GM20000 (cell line): ENCODE measurements at places on chromosomes 5 and 9.
A peak's percentile ranks its signal among the peaks of the same experiment; 100 is the strongest.

GRCh38 chr9:85079349-85079748, 409.8 kb downstream of the NTRK2 start:
- no peak for DNase-seq

DNA sequence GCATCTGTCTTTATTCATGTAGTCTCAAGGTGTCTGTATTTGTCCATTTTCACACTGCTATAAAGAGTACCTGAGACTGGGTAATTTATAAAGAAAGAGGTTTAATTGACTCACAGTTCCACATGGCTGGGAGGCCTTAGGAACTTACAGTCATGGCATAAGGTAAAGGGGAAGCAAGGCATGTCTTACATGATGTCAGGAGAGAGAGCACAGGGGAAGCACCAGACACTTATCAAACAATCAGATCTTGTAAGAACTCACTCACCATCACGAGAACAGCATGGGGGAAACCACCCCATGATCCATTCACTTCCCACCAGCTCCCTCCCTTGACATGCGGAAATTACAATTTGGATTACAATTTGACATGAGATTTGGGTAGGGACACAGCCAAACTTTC, 44.2 kb downstream of the NLN start:
- no peak for DNase-seq

DNA sequence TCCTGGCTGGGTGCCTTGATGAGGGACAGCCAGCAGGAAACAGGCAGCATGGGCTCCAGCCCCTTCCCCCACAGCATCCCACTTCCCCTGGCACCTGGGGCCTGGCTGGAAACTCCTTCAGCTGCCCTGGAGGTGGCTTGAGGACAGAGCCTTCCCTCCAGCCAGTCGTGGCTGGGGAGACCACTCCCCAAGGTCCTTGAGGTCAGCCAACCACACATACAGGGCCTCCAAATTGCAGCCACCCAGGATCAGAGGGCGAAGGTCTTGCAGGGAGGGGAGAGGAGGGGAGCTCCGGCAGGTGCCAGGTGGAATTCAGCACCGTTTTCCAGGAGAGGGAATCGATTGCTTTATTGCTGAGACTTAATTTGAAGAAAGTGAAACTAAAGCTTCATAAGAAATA, 280.4 kb downstream of the PBX3 start:
- no peak for DNase-seq

DNA sequence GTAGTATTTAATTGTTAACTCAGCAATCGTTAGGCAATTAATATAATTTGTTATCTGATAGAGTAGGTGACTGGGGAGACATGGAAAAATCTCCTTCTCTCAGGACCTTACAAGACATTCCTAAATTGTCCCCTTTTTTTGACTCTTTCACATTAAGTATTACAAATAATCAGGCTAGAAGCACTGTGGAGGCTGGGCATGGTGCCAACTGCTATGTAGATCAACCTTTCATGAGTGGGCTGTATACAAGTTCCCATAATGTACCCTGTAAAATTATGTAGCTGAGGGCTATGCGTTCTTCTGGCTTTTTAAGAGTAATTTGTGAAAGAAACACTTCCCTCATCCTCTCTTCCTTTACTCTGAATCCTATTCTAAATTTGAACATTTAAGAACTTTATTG, 140.2 kb downstream of the NFIB start:
- no peak for DNase-seq

DNA sequence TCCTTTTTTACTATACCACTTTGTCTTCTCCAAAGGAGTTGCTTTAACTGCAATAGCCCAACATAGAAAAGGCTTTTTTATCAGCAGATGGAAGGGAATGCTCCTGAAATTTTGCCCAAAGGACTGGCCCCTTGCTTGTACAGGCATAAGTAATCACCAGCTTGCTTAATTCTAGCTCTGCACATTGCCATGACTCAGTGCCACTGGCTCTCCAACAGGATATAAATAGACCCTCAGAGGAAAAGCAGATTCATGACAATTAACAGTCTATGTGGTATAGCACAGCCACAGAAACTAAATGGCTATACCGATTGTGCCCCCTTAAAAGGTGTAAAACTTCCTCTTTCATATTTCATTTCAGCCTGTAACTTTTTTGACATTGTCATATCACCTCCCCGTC, 227.0 kb downstream of the ZNF608 start:
- no peak for DNase-seq

GRCh38 chr9:98536542-98537173, 172.1 kb downstream of the GABBR2 start:
- DNase-seq = peak; percentile 45

DNA sequence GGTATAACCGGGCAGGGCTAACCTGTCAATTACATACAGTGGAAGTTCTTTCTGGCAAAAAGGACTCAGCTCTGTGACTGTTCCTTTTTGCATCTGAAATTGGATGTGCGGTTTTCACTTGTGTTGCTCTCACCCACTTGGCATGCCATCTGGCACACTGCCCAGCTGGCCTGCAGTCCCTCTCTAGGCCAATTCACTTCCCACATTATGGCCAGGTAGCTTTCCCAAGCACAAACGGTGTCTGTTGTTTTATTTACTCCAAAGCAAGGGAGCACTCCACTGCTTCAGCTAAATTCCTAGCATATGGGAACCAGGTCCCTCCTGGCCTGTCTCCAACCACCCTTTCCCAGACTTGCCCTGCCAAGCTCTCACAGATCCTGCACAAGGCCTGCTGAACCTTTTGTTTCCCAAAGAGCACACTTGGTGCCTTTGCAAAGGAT, 132.5 kb downstream of the SEMA6A start:
- no peak for DNase-seq

- DNase-seq = no peak
These were observed at the start of gene DCANP1 for GRCh38 chr5:135447298-135447929. DCANP1 (minus strand) TSS chr5:135447348; CDS start chr5:135447108, 240 bp downstream.

- DNase-seq = no peak
These were observed 196.6 kb downstream of the PLK2 start for GRCh38 chr5:58263296-58263695.

- DNase-seq = no peak
These were observed 146.7 kb downstream of the PRDM6 start for GRCh38 chr5:123235781-123236180.

DNA sequence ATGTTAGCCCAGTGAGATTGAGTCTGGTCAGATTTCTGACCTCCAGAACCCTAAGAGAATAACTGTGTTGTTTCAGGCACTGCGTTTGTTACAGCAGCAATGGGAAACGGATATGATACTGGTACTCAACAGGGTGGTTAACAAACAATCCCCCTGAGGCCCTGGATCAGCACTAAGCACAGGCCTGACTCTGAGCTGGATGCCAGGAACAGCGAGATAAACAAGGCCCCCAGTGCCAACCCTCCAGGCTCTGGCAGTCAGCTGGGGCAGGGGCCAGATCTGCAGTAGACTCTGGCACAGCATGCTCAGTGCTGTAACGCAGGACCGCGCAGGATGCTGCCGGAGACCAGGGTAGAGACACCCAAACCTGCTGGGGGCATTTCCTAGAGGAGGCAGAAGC, 22.1 kb downstream of the CPLX2 start:
- DNase-seq = no peak

- no peak for DNase-seq
These were observed 49.9 kb downstream of the ZFAND5 start for GRCh38 chr9:72315089-72315509.

DNA sequence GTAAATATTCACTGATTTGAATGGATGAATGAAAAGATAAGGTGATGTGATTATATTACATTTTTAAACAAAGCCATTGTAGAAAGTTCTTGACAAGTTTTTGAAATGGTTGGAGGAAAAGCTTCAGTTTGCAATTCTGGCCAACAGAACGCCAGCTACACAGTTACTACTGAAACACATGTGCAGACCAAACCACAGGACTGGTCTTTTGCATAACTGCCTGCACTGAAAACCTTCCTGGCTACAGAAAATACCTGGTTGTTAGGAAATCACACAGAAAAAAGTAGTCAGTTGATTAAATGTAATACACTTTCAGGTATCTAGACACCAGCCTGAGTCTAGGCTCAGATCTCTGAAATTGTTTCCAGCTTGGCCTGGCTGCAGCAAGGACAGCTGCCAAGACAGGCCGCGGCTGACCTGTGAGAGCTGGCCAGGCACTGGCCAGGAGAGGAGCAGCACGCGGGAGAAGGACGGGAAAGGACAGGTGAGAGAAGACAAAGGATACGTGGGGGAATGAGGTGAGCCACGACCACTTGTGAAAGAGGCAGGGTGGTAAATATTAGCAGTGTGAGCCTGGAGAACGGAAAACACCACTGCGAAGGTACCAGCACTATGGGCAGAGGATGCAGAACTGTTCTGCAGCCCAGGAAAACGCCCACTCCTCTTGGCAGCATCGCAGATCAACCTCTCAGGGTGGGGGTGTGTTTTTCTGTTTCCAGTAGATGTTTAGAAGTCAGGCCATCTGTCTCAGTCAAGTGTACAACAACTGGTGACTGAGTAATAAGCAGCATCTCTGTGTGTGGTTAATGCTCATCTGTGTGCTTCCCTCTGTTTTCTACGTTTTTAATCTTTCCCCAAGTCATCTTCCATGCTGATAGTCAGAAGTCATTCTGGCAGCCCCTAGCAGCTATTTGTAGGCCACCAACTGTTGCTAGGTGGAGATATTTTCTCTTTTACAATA, 137.4 kb downstream of the SCAMP1 start:
- DNase-seq = peak; percentile 43

- no peak for DNase-seq
These were observed 130.5 kb upstream of the CPEB4 start for GRCh38 chr5:173757403-173758209.

GRCh38 chr9:121895818-121896544, 197.1 kb downstream of the TTLL11 start:
- no peak for DNase-seq

- DNase-seq = no peak
These were observed 40.5 kb downstream of the OLFM1 start for GRCh38 chr9:135127718-135128670.

- DNase-seq = peak; percentile 29
These were observed 77.8 kb upstream of the SHISAL2B start for GRCh38 chr5:64612344-64612961.

GRCh38 chr9:68731857-68732256, 26.8 kb downstream of the PIP5K1B start:
- DNase-seq = no peak

DNA sequence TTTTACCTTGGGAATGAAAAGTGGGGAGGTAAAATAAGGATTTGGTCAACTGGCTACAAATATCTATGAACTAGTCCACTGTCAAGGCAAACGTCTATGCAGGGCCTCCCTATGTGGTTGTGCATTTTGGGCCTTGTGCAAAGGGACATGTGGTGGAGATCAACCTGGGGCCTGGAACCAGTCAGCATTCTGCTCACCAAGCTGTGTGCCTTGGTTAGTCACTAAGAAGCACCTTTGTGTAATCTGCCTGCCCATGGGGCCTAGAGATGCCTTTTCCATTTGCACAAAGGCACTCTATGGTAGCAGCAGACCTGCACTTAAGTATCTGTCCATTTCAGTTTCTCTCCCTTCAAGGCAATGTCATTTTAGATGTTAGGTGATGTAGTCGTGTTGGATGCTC, 184.0 kb downstream of the GNAQ start:
- DNase-seq = no peak
